ENCODE measurements at places on chromosomes 12 and 14.

DNA sequence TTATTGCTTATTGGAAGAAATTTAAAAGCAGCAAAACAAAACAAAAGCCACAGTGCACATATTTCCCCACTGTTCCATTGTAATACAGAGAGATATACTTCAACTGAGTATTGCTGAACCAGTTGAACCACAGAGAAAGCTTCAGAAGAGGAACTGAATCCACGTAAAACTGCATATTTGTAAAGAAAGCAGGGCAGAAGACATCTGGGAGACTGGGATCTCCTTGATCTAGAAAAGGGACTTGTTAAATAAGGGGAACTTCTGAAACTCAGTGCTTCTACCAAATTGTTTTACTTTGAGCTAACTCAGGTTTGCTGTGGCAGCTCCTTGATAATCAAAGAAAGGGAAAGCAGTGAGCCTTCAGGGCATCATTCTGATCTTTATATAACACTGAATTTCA lies 411.1 kb upstream of the MDGA2 start:
- DNase-seq, result no peak

GRCh38 chr12:71639341-71639760 lies 24.3 kb downstream of the ZFC3H1 start:
- DNase-seq, result no peak

DNA sequence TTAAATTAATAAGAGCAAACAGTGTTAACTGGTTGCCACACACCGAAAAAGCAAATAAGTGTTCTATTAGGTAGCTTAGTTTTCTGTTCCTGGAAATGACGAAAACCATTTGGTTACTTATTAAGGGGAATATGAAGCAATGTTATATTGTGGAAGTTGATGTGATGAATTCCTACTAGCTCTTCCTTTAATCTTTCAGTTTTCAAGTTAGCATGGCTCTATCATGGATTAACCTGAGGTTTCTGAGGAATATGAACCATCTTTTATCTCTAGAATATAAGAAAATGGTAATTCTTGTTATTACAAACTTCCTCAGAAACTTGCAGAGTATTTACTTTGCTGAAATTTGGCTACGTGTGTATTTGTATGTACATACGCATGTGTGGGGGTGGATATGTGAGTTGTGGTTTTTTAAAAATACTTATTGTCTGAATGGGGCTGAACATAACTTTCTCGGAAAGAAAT lies 245.7 kb downstream of the KCNC2 start:
- no peak for DNase-seq

- no peak for DNase-seq
Observed at GRCh38 chr12:39780913-39781446, 161.4 kb upstream of the ABCD2 start.

DNA sequence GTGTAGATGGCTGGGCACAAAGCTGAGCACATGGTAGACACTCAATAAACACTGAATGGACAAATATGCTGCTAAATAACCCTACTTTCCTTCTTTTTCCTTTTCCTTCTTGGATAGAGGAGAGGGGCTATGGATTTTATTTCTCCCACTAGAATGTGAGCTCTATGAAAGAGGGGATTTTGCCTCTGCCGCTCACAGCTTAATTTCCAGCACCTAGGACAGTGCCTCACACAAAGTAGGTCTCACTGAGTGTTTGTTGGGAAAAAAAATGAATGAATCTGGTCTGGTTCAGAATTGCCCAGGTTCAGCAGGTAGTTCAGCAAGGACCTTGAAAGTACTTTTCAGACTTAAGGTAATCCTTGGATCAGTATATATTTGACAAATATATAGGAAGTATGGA lies 65.5 kb downstream of the WSCD2 start:
- no peak for DNase-seq

GRCh38 chr12:116053479-116054200 lies 223.9 kb downstream of the MED13L start:
- DNase-seq, result no peak

DNA sequence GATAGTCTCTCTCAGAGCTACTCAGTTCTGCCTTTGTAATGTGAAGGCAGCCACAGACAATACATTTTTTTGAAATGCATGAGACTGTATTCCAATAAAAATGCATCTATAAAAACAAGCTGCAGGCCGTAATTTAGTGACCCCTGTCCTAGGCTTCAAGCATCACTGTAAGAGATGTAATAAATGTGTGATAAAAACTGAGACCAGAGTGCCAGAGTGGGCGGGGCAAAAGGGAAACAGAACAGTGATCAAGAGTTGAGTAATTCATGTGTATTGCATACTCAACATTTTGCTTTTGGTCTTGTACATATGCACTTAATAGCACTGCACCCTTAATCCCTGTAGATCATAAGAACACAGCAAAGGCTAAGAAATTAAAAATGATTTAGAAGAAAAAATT lies 743.5 kb downstream of the DIO2 start:
- DNase-seq, result no peak

DNA sequence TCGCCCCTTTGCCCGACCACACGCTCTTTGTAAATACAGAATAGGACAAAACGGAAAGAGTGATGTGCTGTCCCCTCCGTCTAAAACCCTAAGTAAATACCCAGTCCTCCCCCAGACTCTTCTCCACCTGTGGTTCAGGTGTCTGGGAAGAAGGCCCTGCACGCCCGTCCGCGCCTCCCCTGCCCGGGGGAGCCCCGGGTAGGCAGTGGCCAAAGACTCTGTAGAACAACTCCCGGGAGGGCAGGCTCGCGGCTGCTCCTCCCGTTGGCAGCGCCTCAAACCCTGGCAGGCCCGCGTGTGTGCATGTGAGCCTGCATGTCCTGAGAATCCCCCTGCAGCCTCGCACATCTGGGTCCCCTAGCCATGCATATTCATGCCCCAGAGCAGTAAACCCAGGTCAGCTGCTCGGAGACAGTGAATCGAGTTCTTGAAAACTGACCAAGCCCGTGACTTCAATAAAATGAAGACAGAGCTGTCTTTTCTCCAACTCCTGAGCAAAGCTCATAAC lies 165.8 kb downstream of the MON2 start:
- DNase-seq, result no peak
